MCF 10A (cell line): ENCODE measurements at places on chromosomes 11 and 22.

DNA sequence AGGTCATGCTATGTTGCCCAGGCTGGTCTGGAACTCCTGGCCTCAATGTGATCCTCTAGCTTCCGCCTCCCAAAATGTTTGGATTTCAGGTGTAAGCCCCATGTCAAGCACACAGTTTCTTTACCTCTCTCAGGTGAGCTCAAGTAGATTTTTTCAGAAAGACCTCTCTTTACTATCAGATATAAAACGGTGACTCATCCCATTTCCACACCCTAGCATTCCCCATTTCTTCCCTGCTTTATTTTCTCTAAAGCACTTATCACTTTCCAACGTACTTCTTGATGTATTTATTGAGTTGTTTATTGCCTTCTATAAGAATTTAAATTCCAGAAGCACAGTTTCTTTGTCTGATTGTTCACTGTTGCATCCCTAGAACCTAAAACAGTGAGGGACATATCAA is 3.7 kb downstream of the TSG101 start:
- DNase-seq: peak; percentile 3

DNA sequence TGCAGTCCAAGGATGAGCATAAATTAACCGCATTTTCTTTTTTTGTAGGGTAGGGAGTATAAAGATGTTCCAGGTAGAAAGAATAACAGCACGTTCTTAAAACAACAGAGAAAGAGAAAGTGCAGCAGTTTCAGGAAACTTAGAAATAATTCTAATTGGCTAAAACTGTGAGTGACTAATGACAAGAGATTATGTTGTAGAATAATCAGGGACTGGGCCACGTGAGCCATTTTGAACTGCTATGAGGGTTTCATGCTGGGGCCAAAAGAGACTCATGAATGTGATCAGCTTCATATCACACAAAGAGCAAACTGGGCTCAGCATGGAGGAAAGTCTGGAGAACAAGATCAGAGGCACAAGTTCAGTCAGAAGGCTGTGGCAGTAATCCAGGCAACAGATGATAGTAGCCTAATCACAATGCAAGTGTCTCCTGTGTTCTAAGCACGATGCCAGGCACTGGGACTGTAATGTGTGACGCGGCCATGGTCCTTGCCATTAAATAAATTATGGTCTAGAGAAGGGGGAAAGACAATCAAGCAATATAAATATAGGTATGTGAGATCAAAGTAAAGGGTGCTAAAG is 17.9 kb downstream of the CWF19L2 start:
- no peak for DNase-seq

DNA sequence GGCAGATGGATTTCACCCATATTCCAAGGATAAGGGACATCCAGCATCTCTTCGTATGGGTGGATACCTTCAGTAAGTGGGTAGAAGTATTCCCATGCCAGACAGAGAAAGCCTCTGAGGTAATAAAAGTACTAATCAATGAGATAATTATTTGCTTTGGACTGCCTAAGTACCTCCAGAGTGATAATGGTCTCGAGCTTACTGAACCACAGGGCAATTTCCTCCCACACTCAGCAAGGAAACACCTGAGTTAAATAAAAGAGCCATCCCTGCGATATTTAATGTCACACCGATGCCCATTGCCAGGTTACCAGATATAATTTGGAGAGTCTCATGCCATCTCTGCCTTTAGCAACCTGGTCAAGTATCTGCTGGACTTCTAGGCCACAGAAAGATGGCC is 70.6 kb upstream of the MPEG1 start:
- no peak for DNase-seq

- DNase-seq: no peak
Observed at GRCh38 chr22:50031189-50032091, 18.9 kb upstream of the IL17REL start.

GRCh38 chr11:118287006-118287405 is 17.5 kb upstream of the CD3E start:
- peak; percentile 52 for DNase-seq

DNA sequence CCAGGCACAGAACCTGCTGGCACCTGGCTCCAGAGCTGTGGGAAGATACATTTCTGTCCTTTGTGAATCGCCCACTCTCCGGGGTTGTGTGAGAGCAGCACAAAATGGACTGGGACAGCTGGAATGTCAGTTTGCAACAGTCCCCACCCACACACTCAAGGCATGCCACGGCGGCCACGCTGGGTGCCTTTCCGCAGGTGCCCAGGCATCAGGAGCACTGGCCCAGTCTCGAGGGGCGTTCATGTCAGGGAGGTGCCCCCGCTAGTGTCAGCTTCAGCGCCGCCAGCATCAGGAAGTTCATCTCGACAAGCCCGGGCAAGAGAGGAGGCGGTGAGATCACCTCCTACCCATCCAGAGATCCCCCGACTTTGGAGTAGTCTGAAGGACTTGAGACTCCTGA is 2.1 kb downstream of the TP53AIP1 start:
- peak; percentile 53 for DNase-seq

- no peak for DNase-seq
Observed at GRCh38 chr22:26115266-26115665, 54.0 kb upstream of the SEZ6L start.

DNA sequence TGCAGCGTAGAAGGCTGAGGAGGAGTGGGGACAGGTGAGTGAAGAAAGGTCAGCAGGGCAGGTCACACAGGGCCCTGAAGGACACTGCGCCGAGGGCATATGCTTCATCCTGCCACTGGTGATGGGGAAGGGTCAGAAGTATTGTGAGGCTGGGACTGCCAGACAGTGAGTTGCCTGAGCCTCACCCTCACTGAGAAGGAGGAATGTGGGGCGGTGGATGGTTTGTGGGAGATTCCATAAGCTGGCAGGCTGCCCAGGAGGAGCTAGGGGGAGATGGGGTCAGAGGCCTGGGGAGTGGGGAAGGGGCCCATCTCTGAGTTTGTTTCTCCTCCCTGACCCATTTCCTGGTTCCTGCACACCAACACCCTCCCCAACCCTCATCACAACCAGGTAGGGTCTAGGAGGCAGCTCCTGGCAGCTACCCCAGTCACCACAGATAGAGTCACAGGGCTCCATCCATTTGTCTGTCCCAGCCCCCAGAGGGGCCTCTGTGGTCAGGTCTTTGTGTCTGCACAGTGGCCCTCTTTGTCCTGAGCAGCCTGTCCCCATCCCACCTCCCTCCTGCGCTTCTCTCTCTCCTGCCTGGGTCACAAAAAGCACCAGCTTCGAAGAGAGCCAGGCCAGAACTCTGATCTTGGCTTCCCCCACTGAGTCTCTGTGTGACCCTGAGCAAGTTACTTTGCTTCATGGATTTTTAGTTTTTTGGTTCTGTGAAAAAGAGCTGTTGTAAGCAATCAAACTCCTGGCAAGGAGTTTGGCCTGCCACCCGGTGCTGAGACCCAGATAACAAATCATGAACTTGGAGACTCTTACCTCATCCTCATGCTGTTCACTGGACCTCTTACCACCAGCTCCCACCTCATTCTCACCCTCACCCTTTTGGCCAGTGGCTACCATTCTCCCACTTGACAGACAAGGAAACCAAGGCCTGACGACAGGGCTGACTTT is 4.6 kb upstream of the P2RY2 start:
- no peak for DNase-seq

DNA sequence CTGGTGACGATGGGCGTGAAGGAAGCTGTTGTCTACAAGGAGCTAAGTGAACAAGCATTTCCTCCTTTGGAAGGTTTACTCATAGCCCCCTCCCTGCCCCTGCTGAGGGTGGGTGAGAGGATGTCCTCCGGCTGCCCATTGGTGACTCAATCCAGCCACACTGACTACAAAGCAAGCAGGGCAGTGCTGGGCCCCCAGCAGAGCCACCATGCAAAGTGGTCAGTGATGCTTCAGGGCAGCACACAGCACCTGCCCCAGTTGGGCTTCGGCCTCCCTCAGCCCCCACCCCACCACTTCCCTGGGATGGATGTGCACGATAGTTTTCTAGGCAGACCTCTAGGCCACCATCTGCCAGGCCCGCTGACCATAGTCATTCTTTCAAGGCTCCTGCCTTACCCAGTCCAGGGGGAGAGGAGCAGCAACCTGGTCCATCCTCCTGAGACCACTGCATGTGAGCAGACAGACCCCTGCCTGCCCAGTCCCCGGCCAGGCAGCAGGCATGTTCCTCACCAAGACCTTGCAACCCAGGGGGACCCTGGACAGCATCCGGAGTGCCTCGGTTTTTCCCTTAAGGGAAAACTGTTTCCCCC is 125.1 kb downstream of the BCR start:
- no peak for DNase-seq

GRCh38 chr11:45949992-45950407 is 27.5 kb downstream of the LARGE2 start:
- DNase-seq: no peak

DNA sequence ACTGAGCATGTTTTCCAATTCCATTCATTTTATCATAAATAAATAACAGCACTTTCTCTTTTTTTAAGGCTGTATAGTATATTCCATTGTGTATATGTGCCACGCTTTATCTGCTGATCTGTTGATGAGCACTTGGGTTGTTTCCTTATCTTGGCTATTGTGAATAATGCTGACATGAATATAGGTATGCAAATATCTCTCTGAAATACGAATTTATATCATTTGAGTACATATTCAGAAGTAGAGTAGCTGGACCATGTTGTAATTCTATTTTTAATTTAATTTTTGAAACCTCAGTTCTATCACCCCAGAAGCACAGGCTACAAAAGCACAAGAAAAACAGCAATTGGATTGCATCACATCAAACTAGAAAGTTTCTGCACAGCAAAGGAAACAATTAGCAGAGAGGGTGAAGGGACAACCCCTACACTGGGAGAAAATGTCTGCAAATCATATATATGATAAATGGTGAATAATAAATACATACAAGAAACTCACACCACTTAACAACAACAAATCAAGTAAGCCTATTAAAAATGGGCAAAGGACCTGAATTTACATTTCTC is 43.4 kb downstream of the XKR3 start:
- no peak for DNase-seq

- no peak for DNase-seq
Observed at GRCh38 chr11:17014321-17014832, at the start of gene PLEKHA7. Gene PLEKHA7 (minus strand): TSS chr11:17014414. CDS start chr11:17014401, 13 bp downstream.

- no peak for DNase-seq
Observed at GRCh38 chr11:555227-555779, 5.2 kb downstream of the LMNTD2 start.

GRCh38 chr11:113693030-113693429 is 13.1 kb downstream of the TMPRSS5 start:
- no peak for DNase-seq

DNA sequence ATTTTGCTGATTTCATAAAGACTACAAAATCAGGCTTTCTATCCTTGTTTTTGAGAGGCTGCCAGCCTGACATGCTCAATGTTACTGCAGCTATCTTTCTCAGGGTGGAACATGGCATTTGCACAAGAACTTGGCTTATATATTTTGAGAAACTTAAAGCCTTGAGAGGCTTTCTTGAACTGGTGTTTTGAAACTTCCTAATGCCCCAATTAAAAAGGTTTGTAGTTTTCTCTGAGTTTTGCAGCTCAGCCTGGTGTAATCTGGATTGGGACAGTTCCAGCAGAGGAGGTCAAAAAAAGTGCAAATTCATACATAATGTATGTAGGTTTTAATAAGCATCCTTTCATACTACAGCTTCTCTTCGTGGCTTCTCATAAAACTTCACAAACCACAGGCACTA is 223.4 kb downstream of the FAM76B start:
- no peak for DNase-seq

DNA sequence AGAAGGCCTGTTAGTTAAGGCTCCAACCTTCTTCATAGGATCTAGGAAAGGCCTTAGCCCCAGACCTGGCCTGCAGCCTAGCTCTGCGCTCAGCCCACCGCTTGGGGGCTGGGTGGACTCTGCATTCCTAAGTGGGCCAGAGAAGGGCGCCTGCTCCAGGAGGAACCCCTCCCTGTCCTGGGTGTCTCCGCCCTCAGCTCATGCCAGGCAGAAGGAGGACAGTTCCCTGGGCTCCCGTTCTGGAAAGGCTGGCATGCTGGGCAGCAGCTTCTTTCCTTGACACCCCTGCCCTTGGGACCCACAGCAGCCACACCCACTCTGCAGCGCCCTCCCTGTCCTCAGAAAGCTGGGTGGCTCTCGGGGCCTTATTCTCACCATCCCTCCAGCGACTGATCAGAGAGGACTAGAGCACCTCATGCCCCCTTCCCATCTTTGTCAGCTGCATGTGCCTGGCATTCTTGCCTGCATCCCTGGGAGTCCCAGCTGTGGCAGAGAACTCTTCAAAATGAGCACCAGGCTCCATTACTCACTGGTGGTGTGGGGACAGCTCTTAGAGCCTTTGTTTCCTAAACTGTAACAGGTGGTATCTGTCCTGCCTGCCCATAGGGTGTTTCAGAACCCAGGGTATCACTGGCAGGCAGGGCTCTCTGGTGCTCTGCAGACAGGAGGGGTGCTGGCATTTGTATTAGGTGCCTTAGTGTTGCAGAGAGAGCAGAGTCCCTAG is 20.3 kb upstream of the MYRF start:
- no peak for DNase-seq

GRCh38 chr11:41404109-41404508 is 55.3 kb downstream of the LRRC4C start:
- DNase-seq: no peak

DNA sequence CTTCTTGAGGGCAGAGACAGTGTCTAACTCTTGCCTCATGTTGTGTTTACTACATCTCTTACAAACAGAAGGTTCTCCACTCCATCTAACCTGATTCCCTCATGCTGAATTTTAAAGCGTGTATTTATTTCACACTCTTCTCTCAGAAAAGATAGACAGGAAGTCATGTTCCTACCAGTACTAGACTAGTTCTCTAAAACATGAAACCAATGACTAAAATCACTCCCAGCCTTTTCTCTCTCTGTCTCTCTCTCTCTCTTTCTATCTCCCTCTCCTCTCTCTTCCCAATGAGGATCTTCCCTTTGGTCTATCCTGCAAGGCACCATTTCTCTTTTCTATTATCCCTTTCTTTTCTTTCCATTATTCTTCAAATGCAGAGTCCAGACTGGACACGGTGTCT is 391.9 kb upstream of the CADM1 start:
- DNase-seq: no peak

DNA sequence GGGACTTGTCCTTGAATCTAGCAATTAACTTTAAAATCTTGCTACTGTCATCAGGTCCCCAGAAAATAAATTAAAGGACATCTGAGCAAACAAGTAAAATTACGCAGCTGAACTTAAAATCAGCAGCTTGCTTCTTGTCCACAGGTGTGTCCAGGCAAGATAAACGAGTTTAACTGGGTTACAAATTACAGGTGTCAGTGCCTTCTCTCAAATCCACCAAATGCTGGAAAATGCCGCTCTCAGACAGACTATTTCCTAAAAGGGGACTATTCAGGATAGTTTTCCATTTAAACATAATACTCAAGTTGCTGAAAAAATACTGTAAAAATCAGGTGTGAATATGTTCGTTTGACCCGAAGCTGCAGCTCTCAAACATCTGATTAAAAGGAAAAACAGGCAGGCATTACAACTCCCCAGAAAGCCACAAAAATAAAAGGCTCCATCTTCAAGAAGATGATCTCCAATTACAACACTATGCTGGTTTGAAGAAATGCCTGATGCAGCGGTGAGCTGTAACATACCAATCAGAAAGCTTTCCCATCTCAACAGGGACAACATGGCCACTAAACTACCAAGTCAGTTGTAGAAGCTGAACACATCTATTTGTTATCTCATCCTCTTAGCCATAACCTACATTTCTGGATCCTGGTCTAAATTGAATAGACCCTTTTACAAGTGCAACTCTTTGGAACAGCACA is 82.1 kb downstream of the CADM1 start:
- DNase-seq: no peak

- peak; percentile 47 for DNase-seq
Observed at GRCh38 chr11:102846292-102846691, 2.9 kb upstream of the MMP3 start.
